Right renal cortex interstitium (tissue), 3 donors: ENCODE measurements at places on chromosomes 7 and 10. TPM values are rescaled to one million over a fixed set of nuclear protein-coding genes. Genes with fewer than 3 reads are reported as not detected.

The SFTPA1 gene
- not detected for polyA plus RNA-seq

The LRRTM3 gene
- polyA plus RNA-seq: 4.4 TPM

GRCh38 chr10:18797286-18797685, 138.1 kb downstream of the ARL5B start:
- DNase-seq: no peak

GRCh38 chr7:8618441-8619070, 185.1 kb downstream of the NXPH1 start:
- DNase-seq: no peak

The FAM20C gene
- polyA plus RNA-seq: 59.7 TPM

DNA sequence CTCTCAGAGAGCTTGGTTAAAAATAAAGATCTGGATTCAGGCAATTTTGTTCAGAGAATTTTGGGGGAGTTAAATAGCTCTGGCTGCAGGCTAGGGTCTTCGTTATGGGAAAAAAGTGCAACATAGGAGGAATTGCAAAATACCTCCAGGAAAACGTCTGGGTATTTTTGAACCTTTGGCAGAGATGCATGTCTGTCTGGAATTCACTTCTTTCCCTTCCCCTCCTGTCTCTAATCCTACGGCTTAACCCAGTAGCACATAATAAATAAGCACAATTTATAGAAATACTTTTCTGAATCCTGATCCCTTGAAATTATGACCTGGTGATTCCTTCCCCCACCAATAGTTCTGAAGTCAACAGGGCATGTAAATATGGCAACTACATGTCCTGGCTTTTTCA, 19.3 kb upstream of the NUP205 start:
- DNase-seq: no peak
